Left forelimb (tissue), 1 donor: ENCODE measurements at places on chromosomes 3 and 15.

- no peak for DNase-seq
These were observed 30.0 kb downstream of the C3orf18 start for GRCh38 chr3:50537421-50538129.

GRCh38 chr3:17359911-17360310, 382.5 kb downstream of the TBC1D5 start:
- no peak for DNase-seq

GRCh38 chr15:24008476-24008875, 321.4 kb upstream of the NDN start:
- DNase-seq: no peak

- no peak for DNase-seq
These were observed 27.5 kb downstream of the AQP9 start for GRCh38 chr15:58165661-58166060.

GRCh38 chr15:44802336-44802735, 66.0 kb downstream of the TRIM69 start:
- DNase-seq: no peak
